M059J (cell line): ENCODE measurements at places on chromosomes 6 and 20. TPM values are rescaled to one million over a fixed set of nuclear protein-coding genes. Genes with fewer than 3 reads are reported as not detected.

The TAAR8 gene
- not detected in 2 replicates for total RNA-seq

The EEF1A2 gene
- total RNA-seq, result 154 and 260 TPM in 2 replicates

The RRAGD gene
- 1.6 and 2.1 TPM in 2 replicates for total RNA-seq

The OR2B6 gene
- total RNA-seq, result 0.15 and 0.27 TPM in 2 replicates

The PPARD gene
- 12.5 and 22.7 TPM in 2 replicates for total RNA-seq

The CTAGE9 gene
- total RNA-seq, result 0.27 TPM in 1 of 2 replicates, not detected in the other
